ENCODE measurements at places on chromosomes 16 and 17.

DNA sequence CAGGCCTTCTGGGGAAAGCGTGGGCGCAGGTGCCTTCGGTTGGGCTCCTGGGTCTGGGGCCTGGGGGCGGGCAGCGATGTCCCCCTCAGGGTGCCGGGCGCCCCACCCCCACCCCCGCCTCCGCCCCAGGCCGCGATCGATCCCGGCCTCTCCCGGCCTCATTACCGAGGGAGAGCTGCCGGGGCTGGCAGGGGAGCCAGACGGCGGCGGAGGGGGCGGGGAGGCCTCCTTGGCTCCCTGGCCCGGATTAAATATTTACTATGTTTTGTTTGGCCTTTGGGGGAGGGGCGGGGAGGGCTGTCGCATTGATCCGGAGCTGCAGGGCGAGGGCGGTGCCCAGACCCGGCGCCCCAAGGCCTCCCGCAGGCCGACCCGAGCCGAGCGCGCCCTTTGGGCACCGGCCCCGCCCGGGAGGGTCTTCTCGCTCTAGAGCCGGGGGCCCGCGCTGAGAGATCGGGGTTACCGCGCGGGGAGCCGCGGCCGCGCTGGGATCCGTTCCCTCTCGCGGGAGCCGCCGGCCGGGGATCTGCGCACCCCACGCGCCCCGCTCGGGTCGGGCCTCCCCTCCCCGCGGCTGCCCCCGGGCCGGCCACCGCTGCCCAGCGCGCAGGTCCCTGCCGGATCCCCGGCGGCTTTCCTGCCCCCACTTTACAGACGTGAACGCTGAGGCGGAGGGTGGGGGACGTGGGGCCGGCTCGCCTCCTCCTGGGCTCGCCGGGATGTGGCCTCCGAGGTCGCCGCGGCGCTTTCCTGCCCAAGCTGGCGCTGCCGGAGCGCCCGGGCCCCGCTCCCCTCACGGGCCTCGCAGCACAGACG is 27.0 kb downstream of the RTN4RL1 start:
- no peaks in the 10 kb centered on the region for H3K4me1 ChIP-seq
- peaks cover 23% of the 10 kb centered on the region for H3K27me3 ChIP-seq
- DNase-seq, result peak; percentile 13
- no peak overlapping the region for H3K4me3 ChIP-seq

- H3K4me1 ChIP-seq, result no peaks in the 10 kb centered on the region
- no peak overlapping the region for H3K27ac ChIP-seq
- no peak overlapping the region for H3K4me3 ChIP-seq
Observed at GRCh38 chr17:34176440-34176839, 78.6 kb upstream of the CCL2 start.

- H3K27me3 ChIP-seq, result no peaks in the 10 kb centered on the region
- peak; percentile 91 for DNase-seq
- H3K4me3 ChIP-seq, result peak overlapping the region; percentile 79
- peaks cover 36% of the 10 kb centered on the region for H3K36me3 ChIP-seq
- peaks cover 73% of the 10 kb centered on the region for H3K4me1 ChIP-seq
Observed at GRCh38 chr17:76272541-76273444, 7.6 kb downstream of the UBALD2 start.

GRCh38 chr16:75483222-75483621 is 12.0 kb downstream of the CHST6 start:
- DNase-seq, result no peak
- no peaks in the 10 kb centered on the region for H3K36me3 ChIP-seq
- H3K4me3 ChIP-seq, result no peak overlapping the region
- peaks cover 1% of the 10 kb centered on the region for H3K4me1 ChIP-seq
- H3K27me3 ChIP-seq, result peaks cover 10% of the 10 kb centered on the region

DNA sequence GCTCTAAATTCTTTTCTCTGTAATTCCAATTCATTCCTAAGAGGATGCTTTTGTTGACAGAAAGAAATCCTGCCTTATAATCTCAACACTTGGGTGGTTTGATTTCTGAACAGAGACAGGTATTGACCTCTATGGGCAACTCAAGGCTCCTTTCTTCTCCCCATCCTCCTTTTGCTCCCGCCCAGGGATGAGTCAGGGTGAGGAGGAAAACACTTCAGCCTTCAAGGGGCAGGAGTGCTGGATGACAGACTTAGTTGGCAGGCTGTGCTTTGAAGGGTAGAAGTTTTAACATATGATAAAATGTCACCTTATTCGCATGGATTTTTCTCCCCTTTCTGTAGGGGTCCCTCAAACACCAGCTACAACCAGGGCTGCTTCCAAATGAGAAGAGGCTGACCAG is 16.7 kb upstream of the TOM1L1 start:
- H3K27me3 ChIP-seq, result peaks cover 7% of the 10 kb centered on the region
- H3K4me3 ChIP-seq, result no peak overlapping the region
- DNase-seq, result no peak
- H3K4me1 ChIP-seq, result no peaks in the 10 kb centered on the region
- H3K36me3 ChIP-seq, result no peaks in the 10 kb centered on the region

GRCh38 chr17:34226011-34226743 is 28.9 kb upstream of the CCL2 start:
- no peaks in the 10 kb centered on the region for H3K4me1 ChIP-seq
- H3K27me3 ChIP-seq, result peaks cover 25% of the 10 kb centered on the region
- no peak overlapping the region for H3K27ac ChIP-seq
- no peaks in the 10 kb centered on the region for H3K36me3 ChIP-seq
- no peak overlapping the region for H3K4me3 ChIP-seq

- H3K27me3 ChIP-seq, result no peaks in the 10 kb centered on the region
- H3K4me3 ChIP-seq, result no peak overlapping the region
- peaks cover 9% of the 10 kb centered on the region for H3K4me1 ChIP-seq
- no peak for DNase-seq
Observed at GRCh38 chr17:47633996-47634395, 15.7 kb upstream of the KPNB1 start.

DNA sequence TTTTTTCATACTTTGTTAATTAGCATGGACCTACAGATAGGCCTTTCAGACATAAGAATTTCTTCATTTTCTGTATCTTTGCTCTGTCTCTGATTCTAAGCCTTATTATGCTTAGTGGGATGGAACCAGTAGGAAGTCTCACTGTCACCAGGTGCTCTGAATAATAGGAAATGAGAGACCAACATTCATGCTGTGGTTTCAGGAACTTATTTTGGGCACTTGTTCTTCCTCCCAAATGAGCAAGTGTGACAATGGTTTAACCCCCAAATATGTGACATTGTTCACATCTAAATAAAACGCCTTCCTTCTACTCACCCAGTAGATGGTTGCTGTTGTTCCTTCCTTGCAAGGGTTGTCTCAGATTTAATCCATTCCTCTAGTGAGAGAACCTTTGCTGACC is 100.2 kb downstream of the SYCE1L start:
- H3K4me3 ChIP-seq, result no peak overlapping the region
- H3K36me3 ChIP-seq, result no peaks in the 10 kb centered on the region
- DNase-seq, result no peak
- peaks cover 11% of the 10 kb centered on the region for H3K27me3 ChIP-seq
- H3K4me1 ChIP-seq, result no peaks in the 10 kb centered on the region

GRCh38 chr17:42287977-42288802 is at the start of gene STAT5A:
Gene STAT5A, plus strand, starts transcription at chr17:42288498. Its CDS starts 914 bp downstream, at chr17:42289412.
- peaks cover 44% of the 10 kb centered on the region for H3K36me3 ChIP-seq
- DNase-seq, result peak; percentile 88
- H3K27me3 ChIP-seq, result no peaks in the 10 kb centered on the region
- H3K4me1 ChIP-seq, result peaks cover 68% of the 10 kb centered on the region
- H3K4me3 ChIP-seq, result peak within 1 kb of the TSS; percentile 86

DNA sequence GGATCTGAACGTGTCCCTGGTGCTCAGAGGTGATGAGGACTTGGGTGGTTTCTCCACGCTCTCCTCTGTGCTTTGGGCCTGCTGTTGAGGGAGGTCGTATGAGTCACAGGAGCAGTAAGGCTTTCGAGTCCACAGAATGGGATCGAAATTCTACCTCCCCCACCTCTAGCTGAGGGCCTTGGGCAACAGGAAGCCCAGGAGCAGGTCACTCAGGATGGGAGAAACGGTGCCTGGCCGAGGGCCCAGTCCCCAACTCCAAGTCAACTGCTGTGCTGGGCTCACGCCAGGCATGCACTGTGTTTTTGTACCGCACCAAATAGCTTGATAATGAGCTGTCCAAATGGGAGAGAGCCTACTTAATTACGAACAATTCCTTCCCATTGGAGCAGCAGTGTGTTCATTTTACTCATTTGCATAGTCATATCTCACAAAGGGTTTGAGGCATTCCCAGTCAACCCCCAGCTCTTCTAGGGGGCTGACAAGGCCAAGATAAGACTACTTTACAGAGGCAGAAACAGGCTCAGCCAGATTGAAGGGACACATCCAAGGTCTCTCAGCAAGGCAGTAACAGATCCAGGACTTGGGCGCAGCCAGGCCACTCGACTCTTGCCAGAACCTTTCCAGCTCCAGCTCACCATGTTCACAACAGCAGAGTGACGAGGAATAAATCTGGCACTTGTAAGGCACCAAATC is 53.6 kb downstream of the WNT3 start:
- no peaks in the 10 kb centered on the region for H3K36me3 ChIP-seq
- no peak for DNase-seq
- H3K27ac ChIP-seq, result no peak overlapping the region
- H3K27me3 ChIP-seq, result peaks cover 6% of the 10 kb centered on the region
- no peaks in the 10 kb centered on the region for H3K4me1 ChIP-seq

DNA sequence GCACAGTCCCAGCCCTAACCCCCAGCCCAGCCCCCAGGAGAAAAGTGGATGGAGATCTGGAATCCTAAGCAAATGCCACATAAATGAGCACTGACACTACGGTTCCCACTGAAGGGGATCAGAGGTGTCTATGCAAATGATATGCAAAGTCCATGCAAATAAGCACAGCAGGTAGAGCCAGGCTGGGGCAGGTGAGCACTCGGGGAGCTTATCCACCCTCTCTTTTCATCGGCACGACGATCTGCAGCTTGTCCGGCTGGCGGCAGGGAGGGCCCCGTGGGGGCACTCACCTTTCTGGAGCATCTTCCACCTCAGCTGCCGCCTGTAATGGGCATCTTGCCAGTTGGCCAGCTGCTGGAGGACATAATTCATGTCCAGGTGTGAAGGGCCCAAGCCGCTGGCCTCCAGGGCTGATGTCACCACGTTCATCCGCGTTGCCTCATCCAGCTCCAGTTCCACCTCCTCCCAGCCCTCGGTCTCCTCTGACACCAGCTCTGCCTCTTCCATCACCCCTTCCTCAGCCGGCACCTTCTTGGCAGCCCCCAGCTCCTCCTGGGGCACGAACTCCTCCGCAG is 9.9 kb downstream of the HAP1 start:
- no peaks in the 10 kb centered on the region for H3K36me3 ChIP-seq
- H3K27me3 ChIP-seq, result no peaks in the 10 kb centered on the region
- H3K4me1 ChIP-seq, result no peaks in the 10 kb centered on the region
- H3K4me3 ChIP-seq, result no peak overlapping the region
- no peak overlapping the region for H3K27ac ChIP-seq

GRCh38 chr16:69563605-69564580 is 1.9 kb upstream of the NFAT5 start:
- peak overlapping the region; percentile 92 for H3K4me3 ChIP-seq
- peak overlapping the region; percentile 100 for H3K27ac ChIP-seq
- H3K4me1 ChIP-seq, result peaks cover 45% of the 10 kb centered on the region
- peaks cover 18% of the 10 kb centered on the region for H3K36me3 ChIP-seq
- peak; percentile 90 for DNase-seq

DNA sequence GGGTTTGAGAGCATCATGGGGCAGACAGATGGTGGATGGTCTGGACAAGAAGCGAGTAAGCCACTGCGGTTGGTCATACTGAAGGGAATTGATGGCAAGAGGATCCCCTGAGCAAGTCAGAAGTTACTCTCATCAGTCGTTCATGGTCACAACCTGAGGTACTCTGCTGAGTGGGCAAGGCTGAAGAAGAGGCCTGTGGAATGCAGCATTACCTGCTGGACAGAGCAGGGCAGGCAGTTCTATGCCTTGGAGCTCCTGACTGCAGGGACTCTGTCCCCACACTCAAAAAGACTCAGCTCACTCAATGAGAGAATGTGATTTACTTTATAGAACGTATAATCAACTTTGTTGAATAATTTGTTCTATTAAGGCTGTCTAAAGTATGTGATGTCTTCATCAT is 28.3 kb downstream of the ALDH3A2 start:
- peaks cover 15% of the 10 kb centered on the region for H3K36me3 ChIP-seq
- H3K27me3 ChIP-seq, result no peaks in the 10 kb centered on the region
- DNase-seq, result no peak
- H3K4me1 ChIP-seq, result no peaks in the 10 kb centered on the region

DNA sequence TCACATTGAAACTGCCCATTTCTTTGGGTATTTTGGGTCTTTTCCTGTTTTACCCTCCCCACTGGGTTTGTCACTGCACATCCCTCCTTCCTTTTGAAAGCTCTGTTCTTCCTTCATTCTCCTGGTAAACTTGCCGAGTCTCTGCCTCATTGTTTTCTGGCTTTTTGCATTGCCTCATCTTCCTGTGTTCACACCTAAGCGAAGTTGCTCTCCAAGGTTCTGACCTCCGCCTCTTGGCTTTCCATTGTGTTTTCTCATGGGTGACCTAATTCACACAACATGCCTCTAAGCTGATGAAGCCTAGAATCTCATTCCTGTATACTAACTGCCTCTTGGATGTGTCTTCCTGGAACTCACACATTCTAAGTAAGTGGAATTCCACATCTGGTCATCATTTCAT is 1096.1 kb upstream of the EEF2KMT start:
- H3K36me3 ChIP-seq, result no peaks in the 10 kb centered on the region
- no peak overlapping the region for H3K27ac ChIP-seq
- H3K4me3 ChIP-seq, result no peak overlapping the region
- no peaks in the 10 kb centered on the region for H3K4me1 ChIP-seq
- DNase-seq, result peak; percentile 7

- H3K27me3 ChIP-seq, result no peaks in the 10 kb centered on the region
- H3K4me1 ChIP-seq, result peaks cover 34% of the 10 kb centered on the region
- H3K4me3 ChIP-seq, result no peak overlapping the region
Observed at GRCh38 chr17:20242271-20242670, 225.1 kb downstream of the LGALS9B start.

DNA sequence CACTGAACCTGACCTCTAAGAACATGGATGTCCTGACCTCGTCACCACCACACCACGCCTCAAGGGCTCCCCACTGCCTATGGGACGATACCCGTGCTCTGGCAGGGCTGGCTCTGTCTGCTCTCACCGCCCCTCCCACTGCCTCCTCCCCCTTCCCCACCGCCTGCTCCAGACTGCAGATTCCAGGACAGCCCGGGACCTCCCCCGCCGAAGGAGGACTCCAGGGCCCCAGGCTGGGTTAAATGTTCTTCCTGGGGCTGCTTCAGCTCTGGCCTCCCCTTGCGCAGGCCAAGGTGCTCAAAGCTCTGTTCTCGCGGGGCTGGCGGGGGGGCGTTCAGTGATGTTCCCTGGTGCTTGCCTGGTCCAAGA is 3.1 kb downstream of the NPW start:
- H3K27me3 ChIP-seq, result peaks cover 30% of the 10 kb centered on the region
- DNase-seq, result no peak
- H3K4me3 ChIP-seq, result peak overlapping the region; percentile 49
- peaks cover 22% of the 10 kb centered on the region for H3K4me1 ChIP-seq
